ENCODE measurements at places on chromosomes 12 and 14.

GRCh38 chr12:2970744-2971143 lies 11.5 kb downstream of the TEAD4 start:
- DNase-seq, result no peak

GRCh38 chr12:87160848-87161601 lies 868.2 kb downstream of the C12orf50 start:
- no peak for DNase-seq

GRCh38 chr12:59847127-59847526 lies 251.3 kb downstream of the SLC16A7 start:
- no peak for DNase-seq

- DNase-seq, result no peak
Measured at GRCh38 chr14:90675399-90675798, 140.8 kb downstream of the TTC7B start.

DNA sequence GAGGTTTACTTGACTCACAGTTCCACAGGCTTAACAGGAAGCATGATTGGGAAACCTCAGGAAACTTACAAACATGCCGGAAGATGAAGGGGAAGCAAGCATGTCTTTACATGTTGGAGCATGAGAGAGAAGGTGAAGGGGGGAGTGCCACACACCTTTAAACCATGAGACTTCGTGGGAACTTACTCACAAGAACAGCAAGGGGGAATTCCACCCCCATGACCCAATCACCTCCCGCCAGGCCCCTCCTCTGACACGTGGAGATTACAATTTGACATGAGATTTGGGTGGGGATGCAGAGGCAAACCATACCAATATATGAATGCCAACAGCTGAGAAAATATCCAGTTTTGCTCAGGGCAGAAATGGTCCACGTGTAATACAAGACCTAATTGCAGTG lies 518.6 kb downstream of the VRK1 start:
- DNase-seq, result no peak

GRCh38 chr14:100147181-100147631 lies 12.2 kb downstream of the DEGS2 start:
- no peak for DNase-seq

GRCh38 chr12:15196221-15196620 lies 25.0 kb downstream of the RERG start:
- DNase-seq, result no peak

GRCh38 chr12:93022603-93023340 lies 93.7 kb upstream of the EEA1 start:
- no peak for DNase-seq

GRCh38 chr14:63896278-63896720 lies 43.5 kb downstream of the SYNE2 start:
- DNase-seq, result peak; percentile 41

- DNase-seq, result no peak
Measured at GRCh38 chr12:27237790-27238771, 6.0 kb upstream of the STK38L start.

GRCh38 chr14:30614155-30614554 lies 8.0 kb upstream of the SCFD1 start:
- DNase-seq, result no peak

DNA sequence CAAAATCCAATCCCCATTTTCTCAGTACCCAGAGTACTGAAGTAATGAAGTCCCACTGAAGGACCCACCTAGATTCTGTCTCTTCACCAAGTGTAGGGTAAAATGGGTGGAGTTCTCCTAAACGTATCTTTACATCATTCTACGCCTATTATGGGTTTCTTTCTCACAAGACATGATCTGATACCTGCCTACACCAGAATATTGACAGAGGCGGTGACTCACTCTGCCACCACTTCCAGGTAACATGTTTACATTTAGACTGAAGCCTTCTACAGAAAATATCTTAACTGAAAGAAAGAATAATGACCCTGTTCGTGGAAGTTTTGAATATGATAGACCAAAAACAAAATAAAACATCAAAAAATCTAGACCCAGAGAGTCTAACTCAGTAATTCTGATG lies 89.8 kb downstream of the BTG1 start:
- DNase-seq, result no peak

DNA sequence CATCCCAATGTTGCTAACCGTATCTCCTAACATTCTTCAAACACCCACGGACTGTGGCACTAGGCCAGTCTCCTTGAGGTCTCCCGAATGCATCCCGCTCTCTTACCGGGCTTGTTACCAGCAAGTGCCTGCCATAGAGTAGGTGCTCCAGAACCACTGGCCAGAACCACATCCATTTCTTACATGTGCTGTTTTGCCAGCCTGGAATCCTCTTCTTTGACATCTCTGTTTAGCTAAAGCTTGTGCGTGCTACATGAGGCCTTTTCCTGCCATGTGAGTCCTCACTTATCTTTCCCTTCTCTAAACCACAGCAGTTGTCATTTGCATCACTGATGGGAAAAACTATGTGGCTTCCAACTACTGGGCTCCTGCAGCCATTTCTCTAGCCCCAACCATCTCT lies 397.4 kb downstream of the PCNX1 start:
- no peak for DNase-seq

GRCh38 chr14:33958605-33959226 lies 7.8 kb upstream of the EGLN3 start:
- no peak for DNase-seq

- peak; percentile 81 for DNase-seq
Measured at GRCh38 chr14:76919431-76920330, 93.5 kb downstream of the LRRC74A start.

GRCh38 chr14:76759589-76759988 lies 1.7 kb upstream of the VASH1 start:
- no peak for DNase-seq

DNA sequence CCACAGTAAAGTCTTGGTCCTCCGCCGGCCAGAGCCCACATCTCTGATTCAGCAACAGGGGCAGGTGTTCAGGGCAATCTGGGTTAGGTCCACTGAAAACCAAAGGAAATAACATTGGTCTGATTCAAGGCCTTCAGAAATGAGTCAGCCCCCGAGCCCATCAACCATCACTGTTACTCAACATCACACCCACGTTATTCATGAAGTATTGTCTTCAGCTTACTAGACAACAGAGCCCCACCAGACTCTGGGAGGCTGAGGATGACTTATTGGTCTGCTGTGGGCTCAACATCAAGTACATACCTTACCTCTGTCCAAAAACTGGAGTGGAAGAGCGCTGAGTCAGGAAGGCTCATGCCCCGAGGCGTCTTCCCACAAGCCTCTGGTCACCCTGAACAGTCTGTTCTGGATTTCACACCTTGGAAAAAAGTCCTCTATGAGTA lies 97.5 kb downstream of the ZFP36L1 start:
- no peak for DNase-seq

DNA sequence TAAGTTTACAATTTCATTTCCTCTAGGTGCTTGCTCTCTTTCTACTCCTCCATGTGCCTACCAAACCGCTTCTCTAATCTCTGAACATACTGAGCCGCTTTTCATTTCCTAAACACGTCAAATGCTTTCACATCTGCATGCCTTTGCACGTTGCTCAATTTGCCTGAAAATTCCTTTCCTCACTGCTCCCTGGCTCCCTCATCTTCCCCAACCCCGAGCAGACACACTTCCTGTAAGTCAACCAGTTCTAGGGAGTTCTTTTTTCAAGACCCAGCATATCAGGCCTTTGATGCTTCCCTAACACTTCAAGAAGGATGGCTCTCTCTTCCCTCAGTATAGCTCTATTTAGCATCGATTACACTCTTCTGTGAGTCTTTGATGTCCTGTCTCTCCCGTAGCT lies 50.3 kb downstream of the LMO3 start:
- no peak for DNase-seq

DNA sequence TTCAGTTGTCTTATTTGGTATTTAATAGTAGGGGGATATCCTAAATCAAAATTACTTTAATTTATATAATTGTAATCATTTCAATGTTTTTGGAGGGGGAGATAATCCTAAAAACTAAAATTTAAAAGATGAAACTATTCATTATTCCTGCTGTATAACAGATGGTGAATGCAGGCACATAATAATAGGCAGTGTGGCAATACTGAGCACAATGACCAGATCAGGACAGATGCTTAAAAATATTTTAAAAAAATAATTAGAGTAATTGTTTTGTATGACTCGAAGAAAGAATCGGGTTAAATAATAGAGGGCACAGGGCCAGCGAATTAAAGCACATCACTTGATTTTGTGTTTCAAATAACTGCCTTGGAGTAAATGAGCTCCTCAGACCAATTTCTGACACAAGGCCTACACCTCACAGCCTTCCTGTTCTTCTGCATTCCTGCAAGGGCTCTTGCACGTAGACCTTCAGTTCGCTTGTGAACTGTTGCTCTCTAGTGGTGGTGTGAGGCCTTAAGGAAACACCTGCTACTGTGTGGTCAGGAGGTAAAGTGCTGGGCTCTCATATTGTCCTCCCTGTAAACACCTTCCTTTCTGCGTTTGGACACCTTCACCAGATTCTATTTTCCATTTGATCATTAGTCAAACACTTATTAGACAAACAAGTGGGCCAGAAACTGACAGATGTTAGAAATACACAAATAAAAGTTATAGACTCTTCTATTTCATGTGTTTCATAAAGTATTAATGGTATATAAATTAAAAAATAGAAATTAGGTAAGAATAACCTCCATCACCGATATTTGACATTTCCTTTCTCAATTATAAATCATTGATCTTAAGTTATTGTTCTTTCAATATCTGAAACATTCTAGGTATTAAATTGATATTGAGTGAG lies 29.3 kb upstream of the KLRF1 start:
- no peak for DNase-seq

DNA sequence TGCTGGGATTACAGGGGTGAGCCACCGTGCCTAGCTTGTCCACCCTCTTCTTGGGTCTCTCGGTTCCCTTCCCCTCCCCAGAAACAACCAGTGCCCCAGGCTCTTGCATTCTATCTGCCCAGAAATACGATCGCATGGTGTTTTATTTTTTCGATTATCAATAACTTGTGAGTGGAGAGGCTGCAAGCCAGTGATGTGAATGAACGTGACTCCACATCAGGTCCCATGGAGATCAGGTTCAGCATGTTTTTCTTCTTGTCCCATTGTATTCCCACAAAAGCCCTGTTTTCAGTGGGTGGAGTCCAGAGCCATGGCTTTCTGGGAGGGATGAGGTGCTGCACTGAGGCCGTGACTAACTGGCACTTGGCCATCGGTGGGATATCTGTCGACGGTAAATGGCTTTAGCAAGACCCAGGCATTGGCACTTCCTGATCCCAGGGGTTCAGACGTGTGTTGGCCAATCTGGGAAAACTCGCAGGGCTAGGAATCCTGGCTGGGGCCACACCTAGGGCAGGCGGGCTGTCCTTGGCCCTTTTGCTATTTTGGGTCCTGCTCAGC lies 12.7 kb upstream of the HNF1A start:
- no peak for DNase-seq

- DNase-seq, result no peak
Measured at GRCh38 chr12:64098709-64099354, 123.3 kb downstream of the KICS2 start.
